ENCODE measurements at places on chromosomes 6 and 20. TPM values are rescaled to one million over a fixed set of nuclear protein-coding genes. Genes with fewer than 3 reads are reported as not detected.

The MATN4 gene
- total RNA-seq, result not detected

The ECT2L gene
- 3.5 TPM for total RNA-seq

The HLA-DQA2 gene
- not detected for total RNA-seq

The MUCL3 gene
- total RNA-seq, result not detected

The BPI gene
- not detected for total RNA-seq

The TMEM200A gene
- 0.63 TPM for total RNA-seq

The IL20RA gene
- total RNA-seq, result 0.12 TPM

The VSX1 gene
- not detected for total RNA-seq

The CASS4 gene
- 2.0 TPM for total RNA-seq

Data from right atrium auricular region (tissue), 2 donors.